Activated T-cell treated with anti-CD3 and anti-CD28 coated beads, Interleukin-2, amount 50 U/mL, for 72 hours (primary cell): ENCODE measurements at places on chromosomes 16 and 17. TPM values are rescaled to one million over a fixed set of nuclear protein-coding genes. Genes with fewer than 3 reads are reported as not detected.

Gene MYH1
- total RNA-seq = not detected

Gene RHOT1
- total RNA-seq = 29.9 TPM

Gene KCNG4
- total RNA-seq = not detected

Gene RAD51C
- total RNA-seq = 105 TPM

Gene CPPED1
- 15.8 TPM for total RNA-seq

Gene KRTAP2-1
- not detected for total RNA-seq

Gene CCDC154
- total RNA-seq = 2.7 TPM

Gene NDUFB10
- 98.3 TPM for total RNA-seq

Gene PRDM7
- not detected for total RNA-seq

Gene KRT12
- total RNA-seq = not detected

Gene DHRS7C
- total RNA-seq = not detected

Gene LRRC37A
- 9.2 TPM for total RNA-seq

Gene CNTNAP4
- total RNA-seq = not detected

Gene NOG
- 1.7 TPM for total RNA-seq

Gene GSG1L
- total RNA-seq = not detected

Gene GNG13
- not detected for total RNA-seq

Gene PERCC1
- 0.81 TPM for total RNA-seq

Gene SOST
- not detected for total RNA-seq

Gene DLG4
- 16.2 TPM for total RNA-seq

Gene STH
- total RNA-seq = not detected

Gene ANKS4B
- not detected for total RNA-seq

Gene ASPHD1
- total RNA-seq = 0.82 TPM

Gene ERBB2
- total RNA-seq = 8.2 TPM

Gene NOL11
- total RNA-seq = 63.6 TPM

Gene GAST
- not detected for total RNA-seq

Gene ITGAE
- 86.3 TPM for total RNA-seq

Gene TELO2
- 34.7 TPM for total RNA-seq
